Activated T-helper 1 cell treated with anti-CD3 and anti-CD28 coated beads, Interleukin-12 subunit alpha, Interleukin-12 subunit beta, Interleukin-2, Interleukin-4 antibody, amounts not matched to agents 30 ng/mL and 10 ng/mL and 1 ng/mL, durations not matched to agents 14 hours and 24 hours and 36 hours (primary cell): ENCODE measurements at places on chromosomes 3 and 15. TPM values are rescaled to one million over a fixed set of nuclear protein-coding genes. Genes with fewer than 3 reads are reported as not detected.

DNA sequence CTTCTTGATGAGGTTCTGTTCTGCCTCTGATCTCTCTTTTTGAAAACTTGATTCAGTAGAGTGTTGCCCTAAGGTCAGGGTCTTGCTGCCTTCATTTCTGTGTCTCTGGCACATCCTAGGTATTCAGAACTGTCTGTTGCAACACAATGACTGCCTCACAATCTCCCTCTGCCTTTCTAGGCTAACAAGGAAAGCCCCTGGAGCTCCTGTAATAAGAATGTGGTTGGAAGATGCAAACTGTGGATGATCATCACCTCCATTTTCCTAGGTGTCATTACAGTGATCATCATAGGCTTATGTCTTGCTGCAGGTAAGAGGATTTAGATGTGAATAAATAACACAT, 7.0 kb downstream of the C3orf52 start:
- DNase-seq = no peak

- DNase-seq = no peak
These were observed 38.3 kb upstream of the CMTM7 start for GRCh38 chr3:32353351-32353750.

The CYP8B1 gene
- total RNA-seq = not detected in 2 replicates

The SCN5A gene
- not detected in 2 replicates for total RNA-seq

The GABRB3 gene
- total RNA-seq = not detected in 2 replicates

DNA sequence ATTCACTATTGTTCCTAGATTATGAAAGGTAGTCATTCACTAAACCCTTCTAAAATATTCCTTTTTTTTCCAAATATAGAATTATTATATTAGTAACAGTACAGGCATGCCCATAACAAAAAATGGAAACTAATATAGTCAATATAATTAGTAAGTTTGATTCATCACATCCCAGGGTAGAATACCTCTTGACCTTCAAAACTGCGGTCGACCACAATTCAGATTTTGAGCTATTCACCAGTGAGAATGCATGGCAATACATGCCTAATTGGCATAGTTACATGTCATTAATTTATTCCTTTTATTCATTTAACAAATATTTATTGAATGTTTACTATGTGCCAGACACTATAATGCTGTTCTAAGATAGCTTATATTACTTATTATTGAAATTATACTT, 98.0 kb downstream of the CHL1 start:
- DNase-seq = no peak

The FSTL1 gene
- not detected in 2 replicates for total RNA-seq
